ENCODE measurements at places on chromosomes 1 and 21.

GRCh38 chr1:200415789-200416593 lies 6.2 kb upstream of the ZNF281 start:
- DNase-seq, result peak; percentile 23

GRCh38 chr1:117573386-117574023 lies 32.3 kb upstream of the TENT5C start:
- DNase-seq, result no peak

DNA sequence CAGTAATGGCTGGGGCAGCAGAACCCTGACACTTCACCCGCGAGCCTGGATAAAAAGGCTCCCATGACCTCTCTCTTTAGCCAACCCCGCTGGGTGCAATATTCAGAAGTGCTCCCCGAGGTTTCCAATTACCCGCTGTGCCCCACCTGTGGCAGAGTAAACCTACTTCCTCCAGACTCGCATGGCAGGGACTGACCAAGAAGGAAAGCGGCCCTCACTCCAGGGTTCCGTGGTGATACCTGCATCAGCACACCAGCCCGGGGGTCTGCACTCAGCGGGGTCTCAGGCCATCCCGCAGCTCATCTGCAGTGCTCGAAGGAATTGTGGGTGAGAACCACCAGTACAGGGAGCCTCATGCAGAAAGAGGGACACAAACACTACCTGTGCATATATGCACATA lies 136.3 kb upstream of the FMN2 start:
- DNase-seq, result no peak

DNA sequence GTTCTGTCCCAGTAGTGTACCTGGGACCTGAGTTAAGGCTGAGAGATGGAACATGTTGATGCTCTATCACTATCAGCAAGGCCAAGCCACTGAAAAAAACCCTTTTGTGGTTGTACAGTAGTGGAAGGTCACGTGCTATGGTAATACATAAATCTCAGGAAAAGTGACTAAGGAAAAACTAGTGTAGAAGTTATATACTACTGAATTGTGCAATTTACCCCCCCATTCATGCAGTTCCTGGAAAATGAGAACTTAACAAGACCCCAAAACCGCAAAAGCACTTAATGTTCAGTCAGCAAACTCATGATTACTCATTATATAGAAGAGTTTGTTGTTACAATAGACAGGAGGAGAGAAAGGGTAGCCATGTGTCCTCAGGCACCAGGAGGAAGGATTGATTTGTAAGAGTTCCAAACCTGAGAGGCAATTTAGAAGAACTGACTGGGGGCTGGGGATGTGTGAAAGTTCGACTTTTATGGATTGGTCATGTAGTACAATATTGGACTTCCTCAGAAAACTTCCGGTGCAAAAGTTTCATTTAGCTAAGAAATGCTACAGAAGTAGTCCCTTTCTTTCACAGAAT lies 91.6 kb downstream of the RGL1 start:
- DNase-seq, result peak; percentile 61

GRCh38 chr1:16915627-16915973 lies 6.1 kb upstream of the CROCC start:
- no peak for DNase-seq

DNA sequence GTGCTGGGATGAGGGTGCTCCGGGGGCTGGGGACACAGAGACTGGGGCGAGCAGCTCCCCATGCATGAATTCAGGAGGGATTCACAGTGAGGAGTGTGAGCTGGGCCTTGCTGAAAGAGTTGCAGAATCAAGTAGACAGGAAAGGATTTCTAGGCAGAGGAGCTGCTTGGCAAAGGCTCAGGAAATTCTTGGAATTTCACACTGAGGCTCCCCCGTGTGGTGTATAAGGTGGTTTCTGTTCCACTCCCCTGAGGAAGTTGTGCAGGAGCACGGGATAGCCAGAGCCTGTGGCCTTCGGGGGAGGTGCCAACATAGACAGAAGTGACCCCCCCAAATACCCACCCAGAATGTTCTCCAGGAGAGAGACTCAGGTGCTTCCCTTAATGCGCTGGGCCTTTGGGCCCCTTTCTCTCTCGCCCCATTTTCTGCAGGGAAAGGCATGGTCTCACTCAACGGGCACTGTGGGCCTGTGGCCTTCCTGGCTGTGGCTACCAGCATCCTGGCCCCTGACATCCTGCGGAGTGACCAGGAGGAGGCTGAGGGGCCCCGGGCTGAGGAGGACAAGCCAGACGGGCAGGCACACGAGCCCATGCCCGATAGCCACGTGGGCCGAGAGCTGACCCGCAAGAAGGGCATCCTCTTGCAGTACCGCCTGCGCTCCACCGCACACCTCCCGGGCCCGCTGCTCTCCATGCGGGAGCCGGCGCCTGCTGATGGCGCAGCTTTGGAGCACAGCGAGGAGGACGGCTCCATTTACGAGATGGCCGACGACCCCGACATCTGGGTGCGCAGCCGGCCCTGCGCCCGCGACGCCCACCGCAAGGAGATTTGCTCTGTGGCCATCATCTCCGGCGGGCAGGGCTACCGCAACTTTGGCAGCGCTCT lies 58.5 kb upstream of the ACTL8 start:
- DNase-seq, result no peak

DNA sequence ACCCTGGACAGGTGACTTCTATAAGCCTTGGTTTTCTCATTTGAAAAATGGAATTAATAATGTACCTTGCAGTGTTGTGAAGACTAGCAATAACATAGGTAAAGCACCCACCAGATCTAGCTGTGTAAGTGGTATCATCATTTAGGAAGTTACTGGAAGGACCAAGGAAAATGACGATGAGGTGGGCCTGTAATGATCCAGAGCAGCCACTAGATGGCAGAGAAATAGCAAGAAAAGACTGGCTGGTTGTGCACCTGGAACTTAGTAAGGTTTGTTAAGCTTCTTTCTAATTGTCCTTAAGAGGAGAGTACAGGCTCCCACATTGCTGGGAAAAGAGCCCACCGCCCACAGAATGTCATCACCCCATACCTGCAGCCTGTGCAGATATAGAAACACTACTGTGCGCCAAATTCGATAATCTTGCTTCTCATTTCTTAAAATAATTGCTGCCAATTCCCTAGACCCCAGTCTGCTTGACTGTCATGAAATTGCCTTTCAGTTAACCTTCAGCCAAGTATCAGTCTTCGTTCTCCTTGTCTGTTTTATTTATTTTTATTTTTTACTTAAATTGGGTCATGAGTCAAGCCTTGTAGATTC lies 37.2 kb downstream of the WNT4 start:
- DNase-seq, result peak; percentile 56

DNA sequence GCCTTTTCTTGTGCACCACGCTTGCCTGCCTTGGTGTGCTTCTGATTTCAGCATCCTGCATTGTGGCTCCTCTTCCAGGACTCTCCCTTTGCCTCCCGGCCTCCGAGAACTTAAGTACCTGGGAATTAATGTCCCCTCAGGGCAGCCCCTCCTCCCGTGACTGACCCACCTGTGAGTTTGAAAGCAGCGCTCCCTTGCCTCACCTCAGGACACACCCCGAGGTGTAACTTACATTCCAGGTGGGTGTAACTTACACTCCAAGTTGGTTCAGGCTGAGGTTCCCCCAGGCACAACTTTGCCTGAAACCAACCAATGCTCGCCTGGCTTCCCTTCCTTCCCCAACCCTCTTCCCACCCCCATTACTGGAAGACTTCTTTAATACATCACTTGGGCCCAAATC lies 161.4 kb downstream of the KAZN start:
- no peak for DNase-seq

GRCh38 chr1:24540051-24540905 lies 15.6 kb upstream of the NCMAP start:
- DNase-seq, result peak; percentile 80

- DNase-seq, result no peak
These were observed 19.5 kb downstream of the HLCS start for GRCh38 chr21:36946949-36947356.

DNA sequence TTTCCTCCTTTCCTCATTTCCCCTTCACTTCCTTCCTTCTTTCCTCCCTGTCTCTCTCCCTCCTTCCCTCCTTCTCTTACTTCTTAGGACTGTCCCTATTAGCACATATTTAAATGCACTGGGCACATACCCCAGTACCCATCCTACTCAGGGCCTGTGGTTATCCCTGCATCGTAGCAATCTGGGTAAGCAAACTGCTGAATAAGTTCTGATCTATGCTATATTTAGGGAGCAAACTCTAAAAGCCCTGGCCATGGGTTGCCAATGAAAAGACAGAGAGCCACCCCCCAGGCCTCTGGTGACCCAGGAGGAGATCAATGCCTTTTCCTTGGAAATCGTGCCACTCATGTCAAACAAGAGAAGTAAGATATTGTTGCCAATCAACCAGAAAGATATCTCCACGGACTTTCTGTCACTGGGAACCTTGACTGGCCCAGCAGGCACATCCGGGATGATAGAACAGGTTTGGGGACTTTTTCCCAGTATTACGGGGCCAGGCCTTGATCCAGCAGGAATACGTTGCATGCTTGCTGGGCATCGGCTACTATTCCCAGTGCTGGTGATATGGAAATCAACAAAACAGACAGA lies 5.4 kb downstream of the FAM3B start:
- no peak for DNase-seq

- DNase-seq, result no peak
These were observed 58.4 kb downstream of the NFIA start for GRCh38 chr1:61140778-61141177.

Measured in activated CD4-positive, alpha-beta T cell treated with anti-CD3 and anti-CD28 coated beads, Interleukin-2, amount 50 U/mL, for 16 hours (primary cell).